ENCODE measurements at places on chromosomes 6 and 20.

GRCh38 chr6:139175389-139175948 lies 40.6 kb downstream of the HECA start:
- no peak for DNase-seq

GRCh38 chr6:13425943-13426931 lies 61.2 kb downstream of the GFOD1 start:
- DNase-seq, result peak; percentile 71

DNA sequence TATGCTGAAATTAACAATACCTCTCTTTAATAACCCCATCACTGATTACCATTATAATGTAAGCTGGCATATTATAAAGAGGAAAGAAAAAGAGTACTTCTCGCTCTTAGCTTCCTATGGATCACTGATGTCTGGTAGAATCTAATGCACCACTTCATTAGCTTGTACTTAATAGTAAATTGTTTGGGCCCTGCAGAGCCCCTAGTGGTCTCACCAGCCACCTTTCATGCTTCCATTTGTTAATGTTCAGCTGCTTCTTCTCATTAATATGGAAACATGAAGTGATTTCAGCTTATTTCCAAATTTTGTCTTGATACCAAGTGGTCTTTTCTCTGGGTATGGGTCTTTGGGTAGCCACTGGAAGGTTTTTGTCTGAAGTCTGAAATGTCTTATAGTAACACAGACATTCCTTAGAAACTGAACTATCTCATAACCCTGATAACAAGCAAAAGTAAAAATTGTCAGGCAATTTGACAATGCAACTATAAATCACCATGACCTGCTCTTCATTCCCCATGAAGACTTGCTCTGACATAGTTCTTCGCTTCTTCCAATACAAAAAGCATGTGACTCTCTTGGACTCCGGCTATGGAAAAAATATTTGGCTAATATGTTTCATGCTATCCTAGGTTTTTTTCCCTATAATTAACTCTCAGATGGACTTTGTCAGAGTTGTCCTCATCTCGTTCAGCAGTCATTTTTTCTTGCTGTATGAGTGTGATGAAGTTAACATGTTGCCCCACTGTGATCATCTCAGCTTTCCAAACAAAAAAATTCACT lies 395.8 kb upstream of the MARCKS start:
- DNase-seq, result peak; percentile 37

- no peak for DNase-seq
These were observed 111.9 kb downstream of the JARID2 start for GRCh38 chr6:15357782-15358181.

DNA sequence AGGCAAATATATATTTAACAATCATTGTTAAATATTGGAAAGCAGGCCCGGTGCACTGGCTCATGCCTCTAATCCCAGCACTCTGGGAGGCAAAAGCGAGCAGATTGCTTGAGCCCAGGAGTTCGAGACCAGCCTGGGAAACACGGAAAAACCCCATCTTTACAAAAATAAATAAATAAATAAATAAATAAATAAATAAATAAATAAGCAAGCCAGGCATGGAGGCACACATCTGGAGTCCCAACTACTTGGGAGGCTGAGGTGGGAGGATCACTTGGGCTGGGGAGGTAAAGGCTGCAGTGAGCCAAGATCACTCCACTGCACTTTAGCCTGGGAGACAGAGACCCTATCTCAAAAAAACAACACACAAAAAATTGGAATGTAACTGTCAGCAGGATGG lies 53.7 kb downstream of the ZFP64 start:
- DNase-seq, result no peak

DNA sequence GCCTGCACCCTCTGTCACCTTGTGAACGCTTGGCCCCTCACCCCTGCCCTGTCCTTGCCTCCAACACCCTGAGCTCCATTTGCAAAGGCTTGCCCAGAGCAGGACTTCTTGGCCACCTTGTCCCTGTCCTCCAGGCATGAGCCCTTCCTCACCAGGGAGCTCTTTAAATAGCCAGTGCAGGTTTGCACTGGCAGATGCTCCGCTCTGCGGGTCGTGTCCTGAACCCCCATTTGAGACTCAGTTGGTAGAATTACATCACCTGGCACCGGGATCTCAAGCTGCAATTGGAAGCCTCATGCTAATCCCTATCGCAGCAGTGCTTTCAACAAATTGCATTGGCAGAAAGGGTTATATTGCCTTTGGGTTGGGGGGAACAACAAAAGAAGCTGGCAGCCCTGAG lies 85.9 kb downstream of the TRMT6 start:
- no peak for DNase-seq

DNA sequence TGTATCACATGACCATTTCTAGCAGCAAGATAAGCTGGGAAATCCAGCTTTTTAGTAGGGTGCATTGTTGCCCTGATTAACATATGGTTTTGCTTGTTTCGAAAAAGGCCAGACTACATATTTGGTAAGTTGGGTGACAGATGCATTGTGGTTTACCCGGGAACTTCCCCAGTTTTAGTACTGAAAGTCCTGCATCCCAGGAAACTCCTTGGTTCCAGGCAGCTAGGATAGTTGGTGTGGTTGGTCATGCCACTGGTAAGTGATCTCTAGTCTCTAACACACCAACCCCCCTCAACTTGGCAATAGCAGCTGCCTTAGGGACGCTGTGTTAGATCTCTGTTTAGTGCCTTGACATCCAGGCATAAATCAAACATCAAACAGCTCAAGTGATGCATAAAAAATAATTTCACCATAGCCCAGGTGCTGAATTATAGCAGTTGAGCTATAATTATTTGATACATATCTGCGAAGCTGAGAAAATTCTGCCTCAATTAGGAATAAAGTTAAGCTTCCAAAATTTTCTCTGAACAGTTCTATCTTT lies 216.5 kb downstream of the TFAP2C start:
- DNase-seq, result no peak

DNA sequence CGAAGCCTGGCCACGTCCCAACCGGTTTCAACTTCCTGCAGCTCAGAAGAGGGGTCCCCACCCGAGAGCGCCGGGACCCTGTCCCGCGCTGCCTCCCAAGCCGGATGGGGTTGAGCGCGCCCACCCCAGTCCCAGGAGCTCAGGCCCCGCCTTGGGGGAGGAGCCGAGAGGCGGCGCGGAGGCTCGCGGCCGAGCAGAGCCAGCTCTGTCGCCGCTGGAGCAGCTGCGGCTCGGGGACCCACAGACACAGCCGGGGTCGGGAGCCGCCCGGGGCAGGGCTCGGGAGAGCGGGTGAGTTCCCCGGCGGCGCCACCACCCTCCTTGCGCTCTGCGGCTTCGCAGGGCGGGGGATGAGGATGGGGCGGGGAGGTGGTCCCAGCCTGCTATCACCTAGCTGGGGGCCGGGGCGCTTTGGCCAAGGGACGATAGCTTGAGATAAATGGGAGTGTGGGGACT lies at the start of gene PPP1R16B:
TSS of gene PPP1R16B (plus strand) at position 196 of the 456 bp plus-strand sequence. CDS start 30,229 bp downstream, outside the sequence.
- DNase-seq, result no peak

- DNase-seq, result peak; percentile 71
These were observed 146.6 kb downstream of the ANKRD60 start for GRCh38 chr20:58081846-58082245.

DNA sequence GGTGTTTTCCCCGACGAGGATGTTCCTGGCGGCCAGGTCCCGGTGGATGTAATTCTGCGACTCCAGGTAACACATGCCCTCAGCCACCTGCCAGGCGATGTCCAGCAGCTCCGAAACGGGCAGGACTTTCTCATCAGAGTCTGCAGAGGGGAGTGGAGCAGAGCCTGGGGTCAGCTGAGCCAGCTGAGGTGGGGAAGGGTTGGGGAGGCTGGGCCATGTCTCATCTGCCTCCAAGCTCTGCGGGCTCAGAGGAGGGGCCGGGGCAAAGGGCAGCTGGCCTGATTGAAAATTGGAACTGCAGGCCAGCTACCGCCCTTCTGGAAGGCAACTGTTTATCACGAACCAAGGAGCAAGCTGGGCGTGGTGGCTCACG lies 6.4 kb downstream of the PTK6 start:
- no peak for DNase-seq

Data from ELR (cell line).